Erythroblast (primary cell): ENCODE measurements at places on chromosomes 16 and 17.

DNA sequence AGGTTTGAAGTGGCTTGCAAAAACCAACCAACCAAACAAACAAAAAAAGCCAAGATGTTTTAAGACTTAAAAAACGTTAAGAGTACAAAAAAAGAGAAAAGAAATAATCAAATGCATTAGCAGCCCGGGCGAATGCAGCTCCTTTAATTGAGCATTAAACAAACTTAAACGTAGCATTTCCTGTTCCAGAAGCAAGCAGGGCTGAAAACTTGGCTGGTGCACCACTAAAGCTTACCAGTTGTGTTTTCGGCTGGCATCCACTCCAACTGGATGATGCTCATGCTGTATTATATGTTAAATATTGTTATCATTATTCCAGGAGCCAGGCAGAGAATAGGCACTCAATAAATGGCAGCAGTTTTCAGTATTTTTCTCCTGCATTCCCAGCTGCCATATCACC, 45.1 kb downstream of the IRX6 start:
- DNase-seq = no peak

- DNase-seq = no peak
These were observed 4.9 kb downstream of the MAP3K14 start for GRCh38 chr17:45311760-45312476.

- DNase-seq = no peak
These were observed 163.5 kb downstream of the RAB11FIP4 start for GRCh38 chr17:31554930-31555329.

- DNase-seq = no peak
These were observed 92.3 kb upstream of the C17orf78 start for GRCh38 chr17:37283414-37283961.

- DNase-seq = no peak
These were observed 97.4 kb upstream of the CACNG5 start for GRCh38 chr17:66737524-66737923.

- no peak for DNase-seq
These were observed 37.0 kb downstream of the GAS7 start for GRCh38 chr17:10161386-10161785.

GRCh38 chr16:8849411-8850011, 19.3 kb downstream of the CARHSP1 start:
- DNase-seq = no peak

DNA sequence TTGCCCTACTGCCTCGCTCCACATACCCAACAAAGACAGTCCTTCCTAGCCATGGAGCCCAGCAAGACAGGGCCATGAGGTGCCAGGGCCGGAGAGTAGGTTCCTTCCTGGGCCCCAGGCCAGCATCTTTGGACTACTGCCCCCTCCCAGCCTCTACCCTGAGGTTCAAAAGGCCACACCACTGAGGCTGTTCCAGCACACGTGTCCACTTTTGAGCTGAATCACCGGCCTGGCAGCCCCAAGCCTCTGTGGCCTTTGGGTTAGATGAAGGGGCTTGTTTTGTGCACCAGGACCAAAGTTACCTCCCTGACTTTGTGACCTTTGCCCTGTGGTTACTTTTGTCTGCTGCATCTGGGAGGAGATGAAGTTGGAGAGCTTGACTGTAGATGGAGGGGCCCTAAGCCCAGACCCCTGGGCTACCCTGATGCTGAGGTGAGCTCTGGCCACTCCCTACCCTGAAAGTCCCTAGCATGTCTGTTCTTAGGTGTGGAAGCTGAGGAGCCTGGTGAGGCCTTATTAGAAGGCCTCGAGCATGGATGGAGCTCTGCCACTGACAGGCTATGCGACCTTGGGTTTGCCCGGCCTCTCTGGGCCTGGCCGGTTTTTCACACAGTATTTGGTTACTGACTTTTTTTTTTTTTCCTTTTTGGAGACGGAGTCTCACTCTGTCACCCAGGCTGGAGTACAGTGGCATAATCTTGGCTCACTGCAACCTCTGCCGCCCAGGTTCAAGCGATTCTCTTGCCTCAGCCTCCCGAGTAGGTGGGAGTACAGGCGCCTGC, 12.0 kb downstream of the SEZ6 start:
- no peak for DNase-seq

GRCh38 chr17:49989518-49989880, 5.5 kb downstream of the DLX3 start:
- DNase-seq = no peak

- no peak for DNase-seq
These were observed 7.8 kb upstream of the ASGR2 start for GRCh38 chr17:7122381-7122780.

DNA sequence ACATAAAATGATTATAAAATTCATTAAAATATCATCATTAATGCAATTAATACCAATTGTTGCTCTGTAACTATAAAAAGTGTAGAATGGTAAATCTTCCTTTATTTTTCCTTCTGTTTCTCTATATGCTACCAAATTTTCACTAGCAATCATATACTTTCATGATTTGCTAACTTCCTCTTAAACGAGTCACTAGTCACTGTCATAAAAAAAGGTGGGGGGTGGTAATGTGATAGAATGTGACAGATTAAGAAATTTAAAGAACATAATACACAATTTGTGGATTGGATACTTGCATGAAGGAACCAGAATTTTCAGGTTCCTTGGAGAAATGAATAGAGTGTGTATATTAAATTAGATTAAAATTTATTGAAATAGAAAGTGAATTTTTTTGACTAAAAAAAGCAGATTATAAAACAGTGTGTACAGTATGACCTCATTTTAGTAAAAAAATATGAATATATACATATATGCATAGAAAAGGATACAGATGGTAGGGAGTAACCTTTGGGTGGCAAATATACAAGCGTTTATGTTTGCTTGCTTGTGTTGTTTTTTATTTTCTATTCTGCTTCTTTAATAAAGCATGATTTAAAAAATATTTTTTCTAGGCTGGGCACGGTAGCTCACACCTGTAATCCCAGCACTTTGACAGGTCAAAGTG, 56.7 kb upstream of the C17orf78 start:
- no peak for DNase-seq

GRCh38 chr16:10421596-10421995, 35.7 kb downstream of the ATF7IP2 start:
- no peak for DNase-seq

GRCh38 chr17:8122422-8122923, 1.4 kb downstream of the HES7 start:
- DNase-seq = no peak

DNA sequence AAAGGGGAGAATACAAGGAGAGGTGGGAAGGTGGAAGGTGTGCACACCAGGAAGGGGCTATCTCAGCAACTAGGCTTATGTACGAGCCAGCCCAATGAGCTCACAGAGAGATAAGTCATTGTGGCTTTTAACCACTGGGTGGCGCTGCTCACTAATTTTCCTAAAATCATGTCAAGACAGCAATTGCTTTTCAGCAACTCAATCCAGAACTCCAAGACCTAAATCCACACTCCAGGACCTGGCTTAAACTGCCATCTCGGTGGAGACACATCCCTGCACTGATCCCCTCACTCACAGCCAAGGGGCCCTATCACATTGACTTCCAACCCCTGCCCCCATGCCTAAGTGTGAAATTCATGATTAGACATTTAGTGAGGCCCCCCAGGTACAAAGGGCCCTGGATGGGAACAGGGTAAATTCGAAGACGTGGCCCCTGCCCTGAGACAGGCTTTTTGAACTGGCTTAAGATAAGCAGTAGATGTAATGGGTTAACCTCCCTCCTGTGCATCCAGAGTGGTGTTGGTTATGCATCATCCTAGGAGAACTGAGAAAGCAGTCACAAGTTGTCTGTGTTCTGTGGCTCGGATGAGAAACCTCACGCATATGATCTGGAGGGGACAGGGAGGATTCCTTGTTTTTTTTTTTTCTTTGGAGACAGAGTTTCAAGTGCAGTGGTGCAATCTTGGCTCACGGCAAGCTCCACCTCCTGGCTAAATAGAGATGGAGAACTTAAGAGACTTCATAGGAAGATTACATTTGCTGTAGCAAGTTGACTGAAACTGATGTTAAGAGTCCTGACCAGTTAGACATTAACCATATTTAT, 11.5 kb downstream of the CCL16 start:
- DNase-seq = peak; percentile 71

DNA sequence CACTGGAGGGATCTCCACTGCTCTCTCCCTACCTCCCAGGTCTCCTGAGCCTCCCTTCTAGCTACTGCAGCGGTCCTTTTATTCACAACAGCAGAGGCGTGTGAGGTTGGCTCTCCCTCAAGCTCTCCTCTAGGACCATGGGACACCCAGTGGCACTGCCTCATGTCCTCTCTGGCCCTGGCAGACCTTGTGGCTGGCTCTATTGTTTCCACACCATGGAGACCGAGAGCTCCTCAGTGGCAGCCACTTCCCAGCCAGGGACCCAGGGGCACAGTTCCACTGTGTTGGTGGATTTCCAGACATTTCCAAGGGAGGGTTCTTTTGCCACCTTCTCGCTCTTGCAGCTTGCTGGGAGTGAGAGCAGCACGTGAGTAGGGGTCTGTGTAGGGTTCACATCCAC, 204.9 kb downstream of the AXIN2 start:
- no peak for DNase-seq

- no peak for DNase-seq
These were observed 74.7 kb downstream of the WIPI1 start for GRCh38 chr17:68382582-68383085.

DNA sequence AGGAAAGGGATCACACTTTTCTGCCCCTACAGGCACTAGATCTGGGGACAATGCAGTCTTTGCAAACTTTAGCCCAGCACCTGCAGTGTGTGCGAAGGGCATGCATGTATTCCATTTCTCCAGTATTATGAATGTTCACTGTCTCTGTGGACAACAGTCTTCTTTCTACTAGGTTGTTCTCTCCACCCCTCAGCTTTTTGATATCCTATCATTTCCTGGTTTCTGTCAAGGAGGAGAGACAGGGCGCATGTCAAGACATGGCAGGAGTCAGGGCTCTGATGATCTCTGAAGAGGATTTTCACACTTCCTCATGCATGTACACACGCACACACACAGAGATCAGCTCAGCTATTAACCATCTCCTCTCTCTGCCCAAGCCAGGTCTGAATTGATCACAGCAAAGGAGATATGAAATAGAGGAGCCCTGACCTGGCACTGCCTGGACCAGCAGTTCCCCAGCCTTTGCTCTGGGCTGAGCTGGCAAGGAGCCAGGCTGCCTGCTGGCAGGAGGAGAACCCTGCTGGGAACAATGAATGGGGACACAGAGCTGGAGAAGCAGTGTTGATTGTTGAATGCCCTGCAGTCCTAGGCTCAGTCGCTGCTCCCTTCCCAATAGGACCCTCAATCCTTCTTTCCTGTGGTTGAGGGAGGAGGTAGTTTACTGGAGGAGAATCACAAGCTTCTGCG, 2.6 kb downstream of the GPR179 start:
- DNase-seq = peak; percentile 20

- DNase-seq = no peak
These were observed 5.6 kb upstream of the TBX2 start for GRCh38 chr17:61393904-61394629.

DNA sequence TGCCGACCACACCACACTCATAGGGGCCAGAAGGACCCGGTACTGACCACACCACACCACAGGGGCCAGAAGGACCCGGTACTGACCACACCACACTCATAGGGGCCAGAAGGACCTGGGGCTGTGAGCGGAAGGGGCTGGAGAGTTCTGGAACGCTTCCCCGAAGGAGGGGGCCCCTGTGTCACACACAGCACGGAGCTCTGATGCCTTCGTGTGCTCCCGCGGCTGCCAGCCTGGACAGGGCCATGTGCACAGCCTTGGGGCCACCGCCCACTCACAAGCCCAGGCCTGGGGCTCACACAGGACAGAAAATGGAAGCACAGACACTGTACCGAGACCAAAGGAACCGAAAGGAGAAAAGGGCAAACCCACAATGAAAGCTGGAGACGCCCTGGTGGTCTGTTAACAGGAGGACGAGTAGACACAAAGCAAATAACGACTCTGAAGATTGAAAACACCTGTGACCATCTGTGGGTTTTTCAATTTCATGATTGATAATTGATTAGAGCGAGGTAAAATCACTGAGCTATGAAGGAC, 106.5 kb upstream of the METRNL start:
- DNase-seq = no peak

DNA sequence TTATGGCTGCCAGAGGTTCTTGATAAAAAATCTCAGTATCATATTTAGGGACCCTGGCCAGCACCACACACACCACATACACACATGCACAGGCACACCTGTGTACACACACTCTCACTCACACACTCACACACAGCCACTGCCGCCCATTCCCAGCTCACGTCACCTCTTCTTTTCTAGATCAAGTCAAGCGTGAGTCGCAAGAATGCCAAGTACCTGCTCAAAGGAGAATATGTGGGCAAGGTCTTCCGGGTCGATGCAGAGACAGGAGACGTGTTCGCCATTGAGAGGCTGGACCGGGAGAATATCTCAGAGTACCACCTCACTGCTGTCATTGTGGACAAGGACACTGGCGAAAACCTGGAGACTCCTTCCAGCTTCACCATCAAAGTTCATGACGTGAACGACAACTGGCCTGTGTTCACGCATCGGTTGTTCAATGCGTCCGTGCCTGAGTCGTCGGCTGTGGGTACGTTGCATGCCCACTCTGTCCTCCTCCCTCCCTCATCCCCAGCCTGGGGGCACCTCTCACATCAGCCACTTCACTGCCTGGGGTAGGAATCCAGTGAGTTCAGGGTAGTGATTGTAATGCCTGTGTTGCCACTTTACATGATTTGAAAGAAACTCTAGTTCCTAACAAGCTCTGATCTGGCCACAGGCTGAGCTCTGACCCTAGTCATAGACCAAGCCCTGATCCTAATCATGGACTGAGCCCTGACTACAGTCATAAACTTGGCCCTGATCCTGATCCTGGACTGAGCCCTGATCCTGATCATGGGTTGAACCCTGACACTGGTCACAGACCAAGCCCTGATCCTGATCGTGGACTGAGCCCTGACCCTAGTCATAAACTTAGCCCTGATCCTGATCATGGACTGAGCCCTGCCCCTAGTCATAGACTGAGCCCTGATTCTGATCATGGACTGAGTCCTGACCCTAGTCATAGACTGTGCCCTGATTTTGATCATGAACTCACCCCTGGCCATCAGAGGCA, 20.4 kb downstream of the CDH5 start:
- no peak for DNase-seq

DNA sequence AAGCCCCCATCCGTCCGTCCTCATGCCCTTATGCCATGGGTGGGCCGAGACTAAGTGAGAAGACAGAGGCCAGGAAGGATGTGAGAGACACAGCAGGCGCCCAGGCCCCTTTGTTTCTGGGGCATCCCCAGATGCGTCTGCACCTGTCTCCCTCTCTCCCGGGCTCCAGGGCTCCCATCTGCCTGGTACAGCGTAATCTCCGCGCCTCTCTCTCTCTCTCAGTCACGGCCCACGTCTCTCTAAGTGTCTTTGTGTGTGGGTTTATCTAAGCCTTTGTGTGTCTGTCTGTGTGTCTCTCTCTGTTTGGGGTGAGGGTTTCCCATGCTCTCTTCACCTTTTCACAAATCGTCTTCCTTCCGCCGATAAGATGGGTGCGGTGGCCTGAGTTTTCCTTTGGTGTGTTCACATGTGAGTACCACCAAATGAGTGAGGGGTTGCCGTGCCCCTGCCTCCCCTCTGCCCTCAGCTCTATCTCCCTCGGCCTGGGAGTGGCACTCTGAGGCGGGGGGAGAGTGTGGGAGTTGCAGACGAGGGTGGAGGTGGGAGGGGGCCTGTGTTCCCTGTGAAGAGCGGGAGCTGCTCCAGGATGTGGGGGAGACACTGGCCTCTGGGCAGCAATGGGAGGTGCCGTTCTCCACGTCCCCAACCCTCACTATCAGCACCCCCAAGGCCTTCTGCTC, 25.8 kb upstream of the ABCC3 start:
- DNase-seq = no peak
